ENCODE measurements at places on chromosomes 7 and 10. TPM values are rescaled to one million over a fixed set of nuclear protein-coding genes. Genes with fewer than 3 reads are reported as not detected.

The GIMAP6 gene
- 7.8 TPM for total RNA-seq

The EPHB6 gene
- total RNA-seq: 1.5 TPM

The MYO1G gene
- total RNA-seq: 3.4 TPM

The TMEM26 gene
- 0.42 TPM for total RNA-seq

The LBX1 gene
- not detected for total RNA-seq

The IFIT1B gene
- not detected for total RNA-seq

The VWDE gene
- total RNA-seq: 0.42 TPM

The NME8 gene
- not detected for total RNA-seq

The WDFY4 gene
- 2.0 TPM for total RNA-seq

The EPO gene
- total RNA-seq: 31.7 TPM

The ATRNL1 gene
- 3.0 TPM for total RNA-seq

The MRLN gene
- total RNA-seq: not detected

The TRPV5 gene
- not detected for total RNA-seq

The NKX2-3 gene
- not detected for total RNA-seq

The SFTPA1 gene
- total RNA-seq: 0.12 TPM

The UBN2 gene
- total RNA-seq: 9.2 TPM

The DNMBP gene
- 8.6 TPM for total RNA-seq

The FGL2 gene
- total RNA-seq: 5.0 TPM

The ZNF117 gene
- total RNA-seq: 1.6 TPM
